ENCODE measurements at places on chromosomes 16 and 17.

DNA sequence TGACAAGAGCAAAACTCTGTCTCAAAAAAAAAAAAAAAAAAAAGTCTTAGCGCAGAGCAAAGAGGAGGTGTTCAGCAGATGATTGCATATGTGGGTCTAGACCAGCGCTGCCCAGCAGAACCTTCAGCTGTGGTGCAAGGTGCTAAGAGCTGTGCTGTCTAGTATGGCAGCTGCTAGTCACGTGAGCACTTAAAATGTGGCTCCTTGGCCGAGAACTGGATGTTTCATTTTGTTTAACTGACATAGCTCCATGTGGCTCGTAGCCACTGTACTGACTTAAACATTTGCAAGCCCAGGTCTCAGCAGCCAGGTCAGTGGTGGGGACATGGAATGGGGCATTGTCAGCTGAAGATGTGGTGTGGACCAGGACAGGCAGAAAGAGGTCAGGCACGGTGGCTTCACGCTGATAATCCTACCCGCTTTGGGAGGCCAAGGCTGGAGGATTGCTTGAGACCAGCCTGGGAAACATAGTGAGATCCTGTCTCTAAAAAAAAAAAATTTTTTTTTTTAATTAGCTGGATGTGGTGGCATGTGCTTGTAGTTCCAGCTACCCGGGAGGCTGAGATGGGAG is 9.2 kb downstream of the C1QTNF1 start:
- DNase-seq = no peak

GRCh38 chr16:20879175-20880040 is 20.8 kb downstream of the DCUN1D3 start:
- DNase-seq = no peak

DNA sequence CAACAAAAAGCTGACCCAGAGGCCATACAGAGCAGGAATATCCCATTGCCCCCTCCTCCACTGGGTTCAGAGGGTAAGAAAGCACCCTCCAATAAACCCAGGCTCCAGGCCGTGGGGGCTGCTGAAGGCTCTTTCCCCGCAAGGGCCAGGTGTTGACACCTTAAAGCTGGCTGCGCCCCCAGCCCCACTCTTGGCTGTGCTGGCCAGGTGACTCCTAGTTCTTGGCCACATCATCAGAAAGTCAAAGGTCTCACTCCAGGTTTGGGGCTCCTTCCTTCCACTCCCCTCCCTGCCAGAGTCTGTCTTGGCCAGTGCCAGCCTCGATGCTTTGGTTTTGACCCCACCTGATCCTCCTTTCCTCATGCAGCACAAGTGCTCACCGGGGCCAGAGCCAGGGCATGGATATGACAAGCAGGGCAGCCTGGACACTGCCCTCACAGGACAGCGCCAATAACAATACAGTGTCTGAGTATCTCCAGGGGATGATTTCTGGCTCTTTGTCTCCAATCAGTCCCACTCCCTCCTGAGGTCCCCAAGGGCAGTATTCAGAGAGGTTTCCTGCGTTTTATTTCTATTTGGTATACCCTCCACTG is 8.2 kb downstream of the SLC46A1 start:
- no peak for DNase-seq

DNA sequence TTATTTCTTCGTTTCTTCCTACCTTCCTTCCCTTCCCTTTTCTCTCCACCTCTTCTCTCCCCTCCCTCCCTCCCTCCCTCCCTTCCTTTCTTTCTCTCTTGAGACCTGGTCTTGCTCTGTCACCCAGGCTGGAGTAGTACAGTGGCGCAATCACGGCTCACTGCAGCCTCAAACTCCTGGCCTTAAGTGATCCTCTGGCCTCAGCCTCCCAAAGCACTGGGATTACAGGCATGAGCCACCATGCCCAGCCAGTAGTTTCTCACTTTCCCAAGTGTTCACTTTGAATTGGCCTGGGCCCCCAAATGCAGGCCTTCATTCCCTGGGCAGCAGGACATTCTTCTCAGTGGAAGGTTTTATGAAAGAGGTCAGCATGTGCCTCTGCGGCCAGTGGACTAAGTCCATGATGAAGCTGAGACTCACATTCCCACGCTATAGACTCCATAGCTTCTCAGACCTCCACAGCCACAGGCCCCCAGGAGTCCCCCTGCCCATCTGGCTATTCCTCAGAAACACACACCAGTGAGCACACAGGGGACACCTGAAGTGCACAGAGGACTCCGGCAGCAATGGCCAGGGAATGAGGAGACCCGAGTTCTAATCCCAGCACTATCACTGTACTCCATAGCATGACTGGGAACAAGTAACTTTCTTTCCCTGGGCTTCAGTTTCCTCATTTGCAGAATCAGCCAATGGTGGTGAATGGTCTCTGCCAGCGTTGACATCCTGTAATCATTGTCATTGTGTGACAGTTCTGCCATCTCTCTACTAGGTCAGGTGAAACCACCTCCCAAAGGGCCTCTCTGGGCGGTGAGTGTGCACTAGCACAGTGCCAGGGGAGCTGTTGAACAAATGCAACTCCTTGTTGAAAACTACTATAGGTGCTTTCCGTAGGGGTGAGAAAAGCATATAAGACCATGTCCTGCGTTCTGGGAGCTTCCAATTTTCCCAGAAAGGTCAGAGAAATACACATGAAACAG is 69.2 kb upstream of the TBX2 start:
- no peak for DNase-seq

GRCh38 chr17:17633310-17633709 is 41.8 kb upstream of the PEMT start:
- DNase-seq = no peak

- DNase-seq = no peak
Measured at GRCh38 chr16:58500430-58501241, 693 bp downstream of the NDRG4 start.

DNA sequence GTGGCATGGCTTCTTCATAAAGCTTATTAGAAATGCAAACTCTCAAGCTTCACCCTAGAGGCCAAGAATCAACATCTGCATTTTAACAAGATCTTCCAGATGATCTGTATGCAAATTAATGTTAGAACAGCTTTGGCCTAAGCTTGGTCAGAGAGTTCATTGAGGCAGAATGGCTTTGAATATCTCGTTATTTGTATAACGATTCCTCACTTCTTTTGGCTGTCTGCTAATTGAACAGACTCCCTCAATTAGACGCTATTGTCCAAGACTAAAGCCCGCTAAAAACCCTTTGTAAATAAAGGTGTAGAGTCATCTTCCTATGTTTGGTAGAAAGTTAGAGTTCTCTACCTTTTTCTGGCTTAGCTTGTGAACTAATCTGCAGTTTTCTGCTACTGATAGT is 1453.7 kb downstream of the CDH8 start:
- DNase-seq = no peak

All from CD4-positive, alpha-beta T cell treated with Interferon alpha-2 for 1 hour (primary cell).